Effector memory CD4-positive, alpha-beta T cell (primary cell): ENCODE measurements at places on chromosomes 11 and 22.

DNA sequence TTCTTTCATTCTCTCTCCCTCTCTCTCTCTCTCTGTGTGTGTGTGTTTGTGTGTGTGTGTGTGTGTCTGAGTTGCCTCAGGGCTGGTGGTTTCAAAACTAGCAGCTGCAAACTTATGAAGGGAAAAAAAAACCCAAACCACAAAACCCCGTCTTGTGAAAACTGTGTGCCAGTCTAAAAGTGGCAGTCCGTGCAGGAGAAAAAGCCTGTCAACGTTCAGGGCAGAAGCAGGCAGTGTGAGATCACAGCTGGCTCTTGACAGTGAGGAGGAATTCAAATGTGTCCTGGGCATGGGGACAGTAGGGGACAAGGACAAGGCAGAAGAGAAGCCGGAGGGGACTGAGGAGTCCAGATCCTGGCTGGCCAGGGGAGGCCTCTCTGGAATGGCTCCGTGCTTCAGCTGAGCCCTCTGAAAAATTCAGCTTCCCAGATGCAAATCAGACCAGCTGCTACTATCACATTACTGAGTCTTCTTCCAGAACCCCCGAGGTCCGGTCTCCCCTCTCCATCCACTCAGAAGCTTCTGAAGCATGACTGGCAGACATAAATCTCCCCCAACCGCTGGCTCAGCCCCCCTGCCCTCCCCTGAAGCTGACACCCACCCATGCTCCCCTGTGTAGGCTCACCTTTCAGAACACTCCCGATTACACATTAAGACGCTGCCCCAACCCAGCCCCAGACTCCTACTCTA, 31.9 kb downstream of the FLI1 start:
- peak; percentile 49 for DNase-seq

- no peak for DNase-seq
Measured at GRCh38 chr22:21680830-21681565, 15.2 kb downstream of the PPIL2 start.

DNA sequence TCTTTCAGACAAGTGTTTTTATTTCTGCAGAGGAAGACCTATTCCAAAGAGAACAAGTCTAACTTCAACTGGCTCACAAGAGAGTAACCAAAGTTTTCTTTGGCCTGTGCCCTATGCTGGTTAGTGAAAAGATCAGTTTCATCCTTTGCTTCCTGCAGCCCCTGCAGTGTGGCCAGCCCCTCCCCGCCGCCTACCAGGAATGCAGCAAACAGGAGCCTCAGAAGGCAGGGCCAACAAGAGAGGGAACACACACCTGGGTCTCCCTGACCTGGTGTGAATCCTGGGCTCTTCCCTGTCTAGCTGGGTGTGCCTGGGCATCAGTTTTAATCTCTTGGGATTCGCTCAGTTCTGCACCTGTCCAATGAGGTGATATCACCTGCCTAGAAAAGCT, 21.5 kb upstream of the SCARF2 start:
- DNase-seq = no peak

DNA sequence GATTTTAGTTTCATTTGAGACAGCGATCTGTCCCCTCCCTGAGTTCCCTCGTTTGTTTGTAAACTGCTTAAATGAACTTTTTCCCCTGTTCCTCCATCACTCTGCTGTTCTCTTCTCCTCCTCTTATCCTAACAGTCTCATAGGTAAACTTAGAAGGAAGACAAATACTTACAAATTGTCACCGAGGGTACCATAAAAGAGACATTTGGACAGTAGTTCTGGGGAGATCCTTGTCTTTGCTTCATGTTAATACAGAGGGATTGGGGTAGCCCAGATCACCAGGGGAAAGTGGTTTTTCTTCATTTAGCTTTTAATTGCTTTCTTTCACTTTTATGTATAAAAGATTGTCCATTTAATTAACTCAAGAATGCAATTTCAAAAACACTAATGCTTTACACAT, 46.1 kb downstream of the ZBTB16 start:
- no peak for DNase-seq

DNA sequence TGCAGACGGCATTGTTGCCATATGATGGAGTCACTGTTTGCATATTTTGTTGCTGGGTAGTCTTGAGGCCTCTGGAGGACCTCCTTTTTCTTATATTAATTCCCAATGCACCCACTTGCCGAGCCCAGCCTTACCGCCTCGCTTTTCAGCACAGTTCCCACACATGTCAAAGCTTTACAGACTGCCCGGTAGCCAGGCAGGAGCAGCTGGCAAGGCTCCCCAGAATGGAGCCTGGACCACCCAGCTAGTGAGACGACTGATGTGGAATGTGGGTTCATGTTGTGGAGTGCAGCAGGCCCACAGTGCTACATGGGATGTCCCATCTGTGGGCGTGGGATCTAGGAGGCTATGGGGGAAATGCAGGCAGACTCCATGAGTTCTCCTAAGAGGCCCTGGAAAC, 99.4 kb upstream of the MTMR2 start:
- no peak for DNase-seq

DNA sequence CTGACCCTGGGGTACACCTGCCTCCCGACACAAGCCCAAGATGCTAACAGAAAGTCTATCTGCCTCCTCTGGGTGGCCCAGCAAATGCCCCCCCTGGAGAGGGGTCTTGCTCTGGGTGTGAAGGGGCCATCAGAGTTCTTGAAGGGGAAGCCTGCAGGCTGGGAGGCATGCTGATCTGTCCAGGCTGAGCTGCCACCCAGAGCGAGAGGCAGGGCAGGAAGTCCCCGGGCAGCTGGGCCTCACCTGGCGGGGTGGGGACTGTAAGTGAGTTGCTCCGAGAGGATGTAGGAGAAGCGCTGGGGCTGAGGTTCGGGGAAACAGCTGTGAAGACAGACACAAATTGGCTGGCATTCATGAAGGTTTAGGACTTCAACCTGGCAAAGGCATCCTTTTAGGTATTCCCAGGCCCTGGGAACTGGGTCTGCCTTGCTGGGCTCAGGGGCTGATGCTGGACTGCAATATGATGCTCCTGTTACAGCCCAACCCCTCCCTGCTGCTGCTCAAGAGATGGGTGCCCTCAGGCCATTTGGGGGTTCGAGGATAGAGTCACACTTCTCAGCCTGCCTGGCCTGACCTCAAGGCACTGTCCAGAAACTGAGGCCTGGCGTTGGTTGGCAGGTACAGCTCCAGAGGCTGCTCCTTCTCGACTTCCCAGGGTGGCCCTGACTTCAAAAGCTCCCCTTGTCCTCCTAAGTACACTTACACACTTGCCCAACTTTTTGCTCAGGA, 60.2 kb upstream of the LYVE1 start:
- no peak for DNase-seq

DNA sequence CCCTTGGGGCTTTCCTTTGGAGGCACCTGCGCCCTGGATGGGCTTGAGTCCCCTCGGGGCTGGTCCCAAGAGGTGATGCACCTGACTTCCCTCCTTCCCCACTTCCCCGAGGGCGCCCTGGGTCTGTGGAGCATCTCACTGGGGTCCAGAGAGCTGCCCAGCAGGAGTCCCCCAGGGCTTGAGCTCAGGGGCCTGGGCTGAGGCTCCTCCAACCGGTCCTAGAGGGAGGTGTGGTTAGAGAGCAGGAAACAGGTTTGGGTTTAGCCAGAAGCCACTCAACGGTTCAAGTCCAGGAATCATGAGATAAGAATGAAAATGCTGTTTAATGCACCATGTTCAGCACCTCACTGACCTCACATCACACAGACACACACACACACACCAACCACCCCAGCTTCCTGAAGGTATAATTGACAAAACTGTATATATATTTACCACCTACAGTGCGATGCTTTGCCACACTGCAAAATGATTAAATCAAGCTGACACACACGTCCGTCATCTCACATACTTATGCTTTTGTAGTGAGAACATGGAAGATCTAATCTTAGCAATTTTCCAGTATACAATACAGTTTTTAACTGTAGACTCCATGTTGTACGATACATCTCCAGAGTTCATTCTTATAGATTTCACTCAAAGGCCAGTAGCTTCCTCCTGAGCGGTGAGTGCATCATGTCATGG, 628 bp upstream of the IGLL1 start:
- no peak for DNase-seq

- no peak for DNase-seq
Measured at GRCh38 chr11:73149105-73149504, 7.0 kb upstream of the FCHSD2 start.

DNA sequence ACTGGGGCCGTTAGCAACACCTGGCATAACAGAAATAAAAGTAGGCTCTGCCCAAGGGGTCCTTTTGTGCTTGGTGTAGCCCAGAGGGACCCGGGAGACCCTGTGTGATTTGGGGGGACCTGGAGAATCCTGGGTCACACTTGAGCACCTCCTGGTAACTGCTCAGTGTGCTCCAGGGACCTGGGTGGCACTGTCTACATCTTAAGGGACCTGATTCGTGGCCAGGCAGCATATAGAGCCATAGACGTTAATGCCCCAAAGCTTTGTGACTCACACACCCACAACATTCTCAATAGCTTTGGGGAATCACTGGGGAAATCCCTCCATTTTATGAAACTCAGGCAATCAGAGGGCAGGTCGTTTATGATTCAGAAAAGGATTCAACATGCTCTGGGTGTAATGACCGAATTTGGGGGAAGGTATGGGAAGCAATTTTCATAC, 3.6 kb upstream of the IGF2 start:
- no peak for DNase-seq

- no peak for DNase-seq
Measured at GRCh38 chr11:13781153-13781552, 112.7 kb downstream of the FAR1 start.

DNA sequence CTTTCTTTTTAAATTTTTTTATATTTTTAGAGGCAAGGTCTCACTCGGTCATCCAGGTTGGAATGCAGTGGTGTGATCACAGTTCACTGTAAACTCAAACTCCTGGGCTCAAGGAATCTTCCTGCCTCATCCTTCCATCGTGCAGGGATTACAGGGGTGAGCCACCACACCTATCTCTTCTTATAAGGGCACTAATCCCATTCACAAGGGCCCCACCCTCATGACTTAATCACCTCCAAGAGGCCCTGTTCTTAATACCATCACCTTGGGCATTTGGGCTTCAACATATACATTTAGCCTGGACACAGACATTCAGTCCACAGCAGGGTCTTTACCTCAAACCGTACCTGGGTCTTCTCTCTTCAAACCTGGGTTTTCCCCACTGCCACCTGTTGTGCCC, 4.5 kb upstream of the GTSE1 start:
- no peak for DNase-seq

GRCh38 chr22:26579331-26579886, 10.5 kb downstream of the TPST2 start:
- peak; percentile 27 for DNase-seq

DNA sequence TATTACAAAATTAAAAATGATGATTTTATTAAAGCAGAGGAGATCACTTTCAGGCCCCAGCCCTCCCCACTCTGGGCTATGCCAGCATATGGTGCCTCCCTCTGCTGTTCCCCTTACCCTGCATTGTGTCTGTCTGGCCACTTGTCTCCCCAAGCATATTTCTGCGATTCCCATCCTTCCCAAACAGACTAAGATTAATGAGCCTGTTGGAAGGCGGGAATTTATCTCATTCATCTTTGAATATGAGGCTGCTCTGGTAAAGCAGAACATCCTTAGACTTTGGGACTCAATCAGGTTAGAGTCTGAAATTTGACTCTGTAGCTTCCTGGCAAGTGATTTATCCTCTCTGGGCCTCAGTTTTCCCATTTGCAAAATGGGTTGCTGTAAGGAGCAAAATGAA, 25.7 kb downstream of the AMPD3 start:
- no peak for DNase-seq

GRCh38 chr22:46038516-46039430, 61.8 kb upstream of the WNT7B start:
- DNase-seq = no peak

- DNase-seq = no peak
Measured at GRCh38 chr11:126601550-126602215, 246.2 kb downstream of the ST3GAL4 start.

DNA sequence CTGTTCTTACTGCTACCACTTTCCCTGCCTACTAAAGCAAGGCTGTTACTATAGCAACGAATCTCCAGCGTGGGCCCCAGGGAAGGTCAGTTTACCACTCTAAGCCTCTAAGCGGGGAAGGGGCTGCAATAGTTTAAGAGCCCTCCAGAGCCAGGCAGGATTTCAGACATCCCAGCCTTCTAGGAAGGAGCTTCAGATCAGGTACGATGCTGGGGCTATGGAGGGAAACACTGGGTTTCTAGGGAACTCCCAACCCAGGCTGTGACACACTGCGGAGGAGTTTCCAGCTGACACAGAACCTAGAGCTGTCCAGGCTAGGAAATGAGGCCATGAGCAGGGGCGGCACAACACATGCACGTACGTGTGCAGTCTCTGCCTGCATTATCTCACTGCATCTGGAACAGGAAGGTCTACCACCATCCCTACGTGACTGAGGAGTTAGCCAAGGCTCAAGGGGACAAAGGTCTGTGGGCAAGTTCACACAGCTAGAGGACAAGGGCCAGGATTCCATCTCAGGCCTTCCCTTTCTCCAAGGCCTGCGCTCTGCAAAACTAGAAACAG, 20.4 kb downstream of the HPS4 start:
- no peak for DNase-seq
